Neuronal stem cell (in vitro differentiated cells): ENCODE measurements at places on chromosomes 2 and 18.

DNA sequence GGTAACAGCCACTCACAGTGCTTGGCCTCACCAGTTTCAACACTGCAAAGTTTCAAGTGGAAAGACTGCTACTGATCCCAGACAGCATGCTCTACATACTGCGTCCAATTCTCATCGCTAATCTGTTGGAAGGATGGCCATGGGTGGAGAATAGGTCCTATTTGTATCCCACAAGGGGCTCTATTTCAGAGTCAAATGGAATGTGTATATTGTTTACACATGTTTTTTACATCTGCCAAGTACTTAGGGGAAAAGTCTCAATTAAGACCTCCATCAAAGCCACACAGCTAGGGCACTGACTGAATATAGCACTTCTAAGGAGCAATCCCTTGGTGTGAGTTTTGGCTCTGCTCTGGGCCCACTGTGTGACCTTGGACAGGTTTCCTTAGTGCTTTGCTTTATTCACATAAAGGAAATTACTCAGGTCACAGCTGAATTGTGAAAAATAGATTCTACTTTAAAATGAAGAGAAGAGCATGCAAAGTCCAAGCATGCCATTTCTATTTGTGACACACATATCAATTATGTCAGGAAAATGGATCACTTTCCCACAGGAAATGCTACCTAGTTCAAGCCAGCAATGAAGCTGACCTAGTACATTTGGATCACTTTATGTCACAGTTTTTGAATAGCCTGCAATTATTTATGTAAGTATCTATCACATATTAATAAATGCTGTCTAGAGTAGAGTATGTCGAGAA, 112.9 kb upstream of the STK17B start:
- H3K4me3 ChIP-seq, result no peak overlapping the region
- no peaks in the 10 kb centered on the region for H3K36me3 ChIP-seq
- no peak overlapping the region for H3K27ac ChIP-seq
- no peak for DNase-seq
- no peaks in the 10 kb centered on the region for H3K4me1 ChIP-seq

- peaks cover 5% of the 10 kb centered on the region for H3K36me3 ChIP-seq
- no peak overlapping the region for H3K27ac ChIP-seq
- H3K4me1 ChIP-seq, result peaks cover 2% of the 10 kb centered on the region
- H3K27me3 ChIP-seq, result no peaks in the 10 kb centered on the region
Measured at GRCh38 chr2:1253629-1254028, 159.6 kb upstream of the TPO start.

DNA sequence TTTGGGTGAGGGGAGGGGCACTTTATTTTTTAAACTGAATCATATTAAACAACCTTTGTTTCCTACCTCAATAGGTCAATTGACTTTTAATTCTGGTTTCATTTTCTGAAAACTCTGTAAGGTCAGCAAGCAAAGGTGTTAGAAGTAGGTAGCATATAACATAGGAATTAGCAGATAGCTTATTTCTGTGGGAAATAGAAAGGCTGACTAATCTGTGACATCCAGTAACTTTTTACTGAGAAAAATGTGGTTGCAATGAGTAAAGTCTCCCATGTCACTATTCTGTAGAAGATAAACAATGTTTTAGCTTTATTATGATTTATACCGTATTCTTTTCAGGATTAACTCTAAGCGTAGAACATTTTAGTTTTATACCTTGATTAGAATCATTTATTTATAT, 240.4 kb downstream of the PLCL1 start:
- no peaks in the 10 kb centered on the region for H3K36me3 ChIP-seq
- no peak overlapping the region for H3K27ac ChIP-seq
- no peak overlapping the region for H3K4me3 ChIP-seq
- no peak for DNase-seq
- no peaks in the 10 kb centered on the region for H3K4me1 ChIP-seq

GRCh38 chr2:236711440-236711839, 141.8 kb downstream of the ACKR3 start:
- H3K36me3 ChIP-seq, result peaks cover 3% of the 10 kb centered on the region
- no peak overlapping the region for H3K4me3 ChIP-seq
- H3K27me3 ChIP-seq, result no peaks in the 10 kb centered on the region
- H3K27ac ChIP-seq, result no peak overlapping the region

GRCh38 chr2:24435391-24436316, 55.4 kb upstream of the NCOA1 start:
- H3K4me3 ChIP-seq, result no peak overlapping the region
- H3K4me1 ChIP-seq, result peaks cover 10% of the 10 kb centered on the region
- no peak for DNase-seq
- H3K36me3 ChIP-seq, result no peaks in the 10 kb centered on the region
- H3K27ac ChIP-seq, result peak overlapping the region; percentile 24

DNA sequence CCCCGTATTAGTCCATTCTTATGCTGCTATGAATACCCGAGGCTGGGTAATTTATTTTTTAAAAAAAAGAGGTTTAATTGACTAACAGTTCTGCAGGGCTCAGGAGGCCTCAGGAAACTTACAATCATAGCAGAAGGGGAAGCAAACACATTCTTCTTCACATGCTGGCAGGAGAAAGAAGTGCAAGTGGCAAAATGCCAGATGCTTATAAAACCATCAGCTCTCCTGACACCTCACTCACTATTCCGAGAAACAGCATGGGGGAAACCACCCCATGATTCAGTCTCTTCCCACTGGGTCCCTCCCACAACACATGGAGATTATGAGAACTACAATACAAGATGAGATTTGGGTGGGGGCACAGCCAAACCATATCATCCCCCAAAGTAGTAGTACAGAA, 2148.5 kb upstream of the PIK3C3 start:
- no peak overlapping the region for H3K4me3 ChIP-seq
- H3K27me3 ChIP-seq, result no peaks in the 10 kb centered on the region
- no peaks in the 10 kb centered on the region for H3K36me3 ChIP-seq
- no peak overlapping the region for H3K27ac ChIP-seq
- H3K4me1 ChIP-seq, result no peaks in the 10 kb centered on the region
- DNase-seq, result no peak
